ENCODE measurements at places on chromosomes 1 and 21. TPM values are rescaled to one million over a fixed set of nuclear protein-coding genes. Genes with fewer than 3 reads are reported as not detected.

Gene AADACL3
- total RNA-seq = not detected

Gene S100A7
- total RNA-seq = not detected

Gene NCMAP
- 0.06 TPM for total RNA-seq

Gene DPT
- total RNA-seq = not detected

Gene COL16A1
- 4.9 TPM for total RNA-seq

Gene LCE1B
- total RNA-seq = not detected

Gene OLFML3
- 4.1 TPM for total RNA-seq

Gene NKAIN1
- 1.1 TPM for total RNA-seq

Gene PTGFR
- total RNA-seq = not detected

Gene TNFRSF8
- total RNA-seq = 0.11 TPM

Gene PM20D1
- not detected for total RNA-seq

Gene OR11L1
- total RNA-seq = not detected

Gene PCP4
- not detected for total RNA-seq

Gene KCNJ10
- not detected for total RNA-seq

Gene CLCA1
- not detected for total RNA-seq

Gene KLHDC9
- total RNA-seq = 2.0 TPM

Gene FAM151A
- total RNA-seq = 0.14 TPM

Gene TRIM63
- total RNA-seq = 1.4 TPM

Gene DUSP10
- 2.0 TPM for total RNA-seq

Gene AMY1C
- not detected for total RNA-seq

Gene IVL
- not detected for total RNA-seq

Gene LEFTY2
- not detected for total RNA-seq

Gene CD1E
- total RNA-seq = not detected

Gene SYCP1
- total RNA-seq = not detected

Gene TFF3
- not detected for total RNA-seq

Gene SLC9C2
- not detected for total RNA-seq

Gene UBASH3A
- 0.13 TPM for total RNA-seq

Gene SMIM1
- total RNA-seq = 1.7 TPM

Gene OR2L5
- not detected for total RNA-seq

Gene ATP6V0B
- 154 TPM for total RNA-seq

Gene OR10Z1
- not detected for total RNA-seq

Gene BGLAP
- 0.23 TPM for total RNA-seq

Gene SMPDL3B
- total RNA-seq = 1.5 TPM

Gene MANEAL
- 25.5 TPM for total RNA-seq
